NCI-H2081 treated with DMSO at 0.1 percent for 48 hours (cell line): ENCODE measurements at places on chromosomes 7 and 10.

GRCh38 chr7:144738708-144739314 is 97.0 kb downstream of the TPK1 start:
- peak; percentile 34 for DNase-seq

DNA sequence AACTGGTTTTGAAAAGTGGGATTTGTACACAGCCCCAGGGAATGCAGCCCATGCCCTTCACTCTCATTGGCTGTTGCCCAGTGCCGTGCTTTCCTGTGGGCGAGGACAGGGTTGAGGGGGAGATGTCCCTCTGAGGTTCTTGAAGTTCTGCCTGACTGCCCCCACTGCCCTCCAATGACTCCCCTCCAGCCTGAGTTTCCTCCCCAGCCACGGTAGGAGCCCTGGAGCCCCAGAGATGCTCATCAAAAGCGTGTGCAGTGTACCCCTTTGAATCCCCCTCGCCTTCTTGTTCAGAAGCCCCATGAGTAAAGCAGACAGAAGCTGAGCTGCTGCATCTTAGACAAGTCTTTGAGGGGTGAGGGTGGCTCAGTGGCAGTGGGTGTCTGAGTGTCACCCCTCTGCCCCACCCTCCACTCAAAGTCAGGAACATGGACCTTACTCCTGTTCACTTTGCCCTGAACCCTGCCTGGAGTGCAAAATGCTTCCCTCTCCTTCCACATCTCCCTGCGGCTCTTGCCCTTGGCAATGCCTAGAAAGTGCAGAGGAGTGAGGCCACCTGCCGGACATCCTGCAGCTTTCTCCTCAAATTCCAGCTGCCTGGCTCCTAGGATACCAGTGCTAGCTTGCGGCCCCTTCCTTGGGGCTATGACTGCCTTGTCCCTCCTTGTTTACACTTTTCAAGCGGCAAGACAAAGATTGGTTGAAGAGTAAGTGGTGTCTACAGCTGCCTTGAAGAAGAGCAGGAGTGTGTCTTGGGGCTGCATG is 19.9 kb downstream of the FAM241B start:
- no peak for DNase-seq

- no peak for DNase-seq
These were observed 8.3 kb upstream of the LOXL4 start for GRCh38 chr10:98276311-98276710.

- DNase-seq, result no peak
These were observed 101.0 kb upstream of the NFE2L3 start for GRCh38 chr7:26051021-26051420.

- DNase-seq, result no peak
These were observed 337.4 kb downstream of the PRPF18 start for GRCh38 chr10:13924040-13924725.

DNA sequence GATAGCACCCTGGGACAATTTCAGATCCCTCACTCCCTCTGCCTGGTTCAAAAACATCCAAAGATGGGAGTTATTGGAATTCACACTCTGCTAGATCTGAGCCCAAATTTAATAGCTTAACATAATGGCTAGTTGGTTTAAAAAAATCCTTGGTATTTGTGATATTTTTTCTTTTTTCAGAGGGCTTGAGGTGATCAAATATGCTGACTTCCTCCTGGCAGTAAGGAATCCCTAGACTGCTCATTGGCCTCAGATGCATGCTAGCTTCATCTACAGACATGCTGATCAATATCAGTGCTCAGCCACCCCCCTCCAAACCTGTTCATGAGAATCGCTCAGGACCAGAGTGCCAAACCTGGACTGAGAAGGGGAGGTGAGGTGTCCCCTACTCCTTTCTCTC is 74.7 kb upstream of the PLPP4 start:
- DNase-seq, result no peak

DNA sequence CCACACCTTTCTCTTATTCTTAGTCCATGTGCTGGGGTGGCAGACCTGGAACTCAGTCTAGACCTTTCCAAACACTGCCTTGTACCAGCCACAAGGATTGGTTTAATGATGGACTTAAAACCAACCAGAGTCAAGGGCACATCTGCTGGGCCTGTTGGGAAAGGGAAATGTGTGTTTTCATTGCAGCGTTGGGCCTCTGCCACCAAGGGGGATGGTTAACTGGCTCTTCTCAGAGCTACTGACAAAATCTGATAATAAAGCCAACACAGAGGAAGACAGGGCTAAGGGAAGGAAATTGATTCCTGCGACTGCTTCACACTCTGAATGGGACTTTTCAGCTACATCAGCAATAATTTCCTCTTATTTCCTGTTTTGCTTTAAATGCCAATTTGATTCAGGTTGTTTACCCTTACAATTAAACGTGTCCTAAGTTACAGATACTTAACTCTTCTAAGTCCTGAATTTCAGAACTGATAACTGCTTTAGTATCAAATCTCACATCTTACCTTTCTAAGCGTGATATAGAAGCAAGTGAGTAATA is 68.4 kb upstream of the MALRD1 start:
- DNase-seq, result no peak

DNA sequence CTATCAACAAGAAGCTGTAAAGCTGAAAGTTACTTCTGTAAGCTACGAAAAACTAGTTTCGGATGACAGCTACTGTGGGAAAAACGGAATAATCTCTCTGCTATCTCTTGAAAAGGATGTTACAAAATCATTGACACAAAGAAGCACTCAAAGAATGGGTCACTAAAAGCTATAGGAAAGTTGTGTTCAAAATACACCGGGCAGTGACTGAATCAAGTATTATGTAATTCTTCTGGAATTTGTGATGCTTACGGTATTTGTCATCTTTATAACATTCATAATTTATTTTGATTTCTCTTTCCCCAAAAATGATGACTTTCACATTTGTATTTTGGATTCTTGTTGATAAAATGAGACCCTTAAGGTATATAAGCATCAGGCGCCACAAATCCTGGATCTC is 112.1 kb upstream of the KLF6 start:
- no peak for DNase-seq

GRCh38 chr7:48380921-48381320 is 209.7 kb downstream of the ABCA13 start:
- no peak for DNase-seq

DNA sequence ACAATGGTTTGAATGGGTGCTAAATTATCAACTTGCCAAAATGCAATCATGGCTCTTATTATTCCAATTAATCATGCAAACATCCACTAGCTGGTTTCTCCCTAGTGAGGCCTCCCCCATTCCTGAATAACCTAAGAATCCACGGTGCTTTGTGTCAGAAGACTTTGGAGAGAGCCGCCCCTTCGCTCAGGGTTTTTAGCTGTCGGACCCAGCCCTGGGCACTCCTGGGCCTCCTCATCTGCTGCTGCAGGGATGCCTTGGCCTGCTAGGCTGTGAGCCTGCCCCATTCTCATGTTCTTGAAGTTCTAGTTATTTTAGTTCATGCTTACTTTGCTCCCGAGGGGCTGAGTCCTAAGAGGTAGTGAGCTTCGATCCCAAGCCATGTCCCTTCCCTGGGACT is 34.1 kb upstream of the SFRP5 start:
- DNase-seq, result no peak

DNA sequence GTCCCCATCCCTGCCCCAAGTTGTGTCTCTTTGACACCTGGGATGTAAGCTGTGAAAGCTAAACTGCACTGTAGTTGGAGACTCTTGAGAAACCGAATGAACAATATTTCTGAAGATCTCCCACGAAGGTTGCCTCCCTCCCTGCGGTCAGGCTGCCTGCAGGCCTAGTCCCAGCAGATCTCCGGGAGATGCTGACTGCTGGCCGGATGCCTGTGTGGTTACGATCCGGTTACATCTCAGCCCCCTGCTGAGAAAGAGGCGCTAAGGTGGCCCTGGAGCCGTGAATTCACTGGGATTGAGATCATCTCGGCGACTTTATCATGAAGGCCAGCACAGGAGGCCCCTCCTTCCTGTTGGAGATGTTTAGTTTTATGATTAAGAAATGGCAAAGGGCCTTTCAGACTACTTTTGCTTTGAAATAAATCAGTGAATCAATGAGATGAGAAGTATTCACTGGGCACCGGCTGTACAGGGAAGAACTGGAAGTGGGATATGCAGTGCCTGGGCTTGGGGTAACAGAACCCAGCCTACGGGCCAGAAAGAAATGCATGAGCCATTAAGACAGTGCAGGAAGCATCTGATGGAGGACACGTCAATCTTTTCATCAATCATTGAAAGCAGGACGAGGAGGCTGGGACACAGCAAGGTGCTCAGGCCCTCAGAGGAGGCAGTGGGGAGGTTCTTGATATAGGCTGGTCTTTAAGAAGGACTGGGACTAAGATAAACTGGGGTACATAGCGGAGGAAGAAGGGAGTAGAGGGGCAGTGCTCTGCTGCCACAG is 177.6 kb downstream of the PRKAG2 start:
- DNase-seq, result no peak

DNA sequence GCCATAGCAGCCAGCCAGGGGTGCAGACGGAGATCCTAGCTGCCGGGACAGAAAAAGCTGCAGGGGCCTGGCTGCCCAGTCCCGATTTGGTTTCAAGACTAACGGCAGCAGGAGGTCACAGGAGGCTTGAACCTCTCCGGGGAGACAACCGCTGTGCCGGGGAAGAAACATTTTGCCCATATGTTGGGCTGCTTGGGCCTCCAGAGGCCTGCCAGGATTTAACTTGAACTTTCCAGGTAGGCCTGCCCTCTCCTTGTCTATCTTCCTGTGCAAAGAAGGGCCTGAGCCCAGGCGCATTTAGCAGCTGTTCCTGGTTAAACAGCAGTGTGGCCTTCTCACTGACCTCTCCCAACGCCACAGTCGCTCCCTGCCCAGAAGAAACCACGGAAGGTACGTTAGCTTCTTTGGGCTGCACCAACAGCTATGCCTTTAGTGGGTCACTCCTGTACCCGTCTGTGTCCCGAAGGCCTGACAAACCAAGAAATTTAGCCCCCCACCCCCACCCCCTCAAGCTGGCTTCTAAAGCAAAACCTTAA is 17.1 kb upstream of the PTF1A start:
- no peak for DNase-seq

GRCh38 chr7:21276471-21277035 is 151.3 kb upstream of the SP4 start:
- no peak for DNase-seq

DNA sequence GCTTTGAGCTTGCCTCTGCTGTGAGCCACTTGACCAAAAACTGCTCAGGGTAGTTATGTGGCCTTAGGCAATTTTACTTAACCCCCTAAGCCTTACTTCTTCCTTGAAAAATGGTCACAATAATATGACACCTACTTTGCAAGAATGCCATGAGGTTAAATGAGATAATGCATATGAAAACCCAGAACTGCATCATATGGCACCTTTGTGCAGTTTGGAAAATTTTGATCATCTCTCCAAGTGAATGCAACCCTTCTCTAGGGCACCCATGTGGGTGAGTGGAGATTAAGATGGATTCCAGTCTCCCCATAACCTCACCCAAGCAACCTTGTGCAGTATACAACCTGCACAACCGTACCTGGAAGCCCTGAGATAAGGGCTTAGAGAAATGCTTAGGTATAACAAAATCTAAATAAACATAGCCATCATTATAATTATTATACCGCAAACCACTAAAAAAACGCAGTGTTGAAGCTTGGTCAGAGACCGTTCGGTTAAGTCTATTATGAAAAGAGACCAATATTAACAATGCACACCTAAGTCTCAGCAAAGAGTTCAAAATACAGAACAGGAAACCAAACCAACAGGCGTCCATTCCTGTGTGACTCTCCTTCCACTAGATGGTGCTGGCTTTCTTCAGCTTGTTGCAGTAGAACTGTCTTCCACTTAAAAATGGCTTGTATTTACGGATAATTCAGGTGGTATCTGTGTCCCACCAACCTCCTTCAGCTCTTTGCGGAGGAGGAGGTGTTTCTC is 21.0 kb upstream of the ASB15 start:
- DNase-seq, result no peak

GRCh38 chr7:148173369-148173768 is 417.2 kb upstream of the C7orf33 start:
- peak; percentile 97 for DNase-seq

GRCh38 chr10:88457660-88458059 is 125.5 kb downstream of the RNLS start:
- no peak for DNase-seq

DNA sequence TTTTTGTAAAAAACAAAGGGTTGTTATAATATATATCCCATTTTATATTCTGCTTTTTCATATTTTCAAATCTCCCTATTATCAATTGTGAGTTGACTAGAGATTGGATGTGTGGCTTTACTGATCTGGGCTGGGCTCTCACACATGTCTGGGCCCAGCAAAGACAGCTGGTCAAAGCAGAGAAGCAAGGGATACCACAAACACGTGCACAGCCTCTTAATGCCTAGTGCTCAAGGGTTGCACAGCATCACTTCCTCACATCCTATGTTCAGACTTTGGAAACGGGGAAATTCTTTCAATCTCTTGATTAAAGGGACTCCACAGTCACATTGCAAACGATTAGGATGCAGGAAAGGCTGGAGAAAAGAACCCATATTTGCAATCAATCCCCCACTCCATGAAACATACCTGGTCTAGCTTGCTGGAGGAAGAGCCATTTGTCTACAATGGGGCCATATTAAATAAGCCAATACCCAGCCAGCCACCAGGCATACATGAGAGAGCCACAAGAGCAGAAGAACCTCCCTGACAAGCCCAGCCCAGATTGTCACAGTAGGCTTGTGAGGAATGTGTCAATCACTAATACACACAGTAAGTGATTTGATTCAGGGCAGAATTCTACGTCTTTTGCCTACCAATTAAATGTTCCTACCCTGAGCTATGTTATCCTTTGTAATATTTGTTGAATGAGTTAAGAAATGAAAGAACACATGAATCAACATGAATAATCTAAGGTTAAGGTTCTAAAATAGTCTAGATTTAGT is 431.2 kb downstream of the TNS3 start:
- no peak for DNase-seq

- peak; percentile 11 for DNase-seq
These were observed 340.2 kb upstream of the CELF2 start for GRCh38 chr10:10677479-10677878.

DNA sequence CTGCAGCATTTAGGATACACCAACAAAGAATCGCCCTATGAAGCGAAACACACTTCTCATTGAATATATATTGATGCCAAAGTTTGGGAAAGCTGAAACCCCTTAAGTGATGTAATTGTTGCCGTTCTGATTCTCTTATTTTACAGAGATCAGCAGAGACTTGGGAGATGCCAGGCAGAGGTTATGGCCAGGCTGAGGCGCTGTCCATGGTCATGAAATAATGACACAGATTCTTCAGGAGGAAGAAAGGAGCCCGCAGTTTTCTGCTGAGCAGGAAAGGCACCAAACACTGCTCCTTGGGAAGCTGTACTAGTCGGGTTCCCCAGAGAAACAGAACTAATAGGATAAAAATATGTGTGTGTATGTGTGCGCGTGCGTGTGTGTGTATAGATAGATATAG is 566.0 kb downstream of the CALN1 start:
- no peak for DNase-seq

- DNase-seq, result no peak
These were observed 4.7 kb upstream of the SLC18A3 start for GRCh38 chr10:49605216-49605938.

GRCh38 chr7:121873289-121874194 is 581 bp downstream of the PTPRZ1 start:
- no peak for DNase-seq

GRCh38 chr7:51647931-51648351 is 331.3 kb upstream of the COBL start:
- no peak for DNase-seq

GRCh38 chr7:88566162-88566729 is 193.3 kb upstream of the ZNF804B start:
- DNase-seq, result no peak

- DNase-seq, result no peak
These were observed 73.3 kb downstream of the SKIDA1 start for GRCh38 chr10:21452203-21452602.
